ENCODE measurements at places on chromosomes 1 and 21. TPM values are rescaled to one million over a fixed set of nuclear protein-coding genes. Genes with fewer than 3 reads are reported as not detected.

Gene FTCD
- total RNA-seq, result 0.48 TPM

Gene PLD5
- total RNA-seq, result 0.58 TPM

Gene SGIP1
- 8.4 TPM for total RNA-seq

Gene ANKRD65
- total RNA-seq, result 5.8 TPM

Gene AMY2A
- total RNA-seq, result not detected

Gene TGFB2
- total RNA-seq, result 32.8 TPM

Gene CHODL
- total RNA-seq, result 31.8 TPM

Gene GBP4
- 9.6 TPM for total RNA-seq

Gene SLC19A1
- 4.2 TPM for total RNA-seq

Gene CSMD2
- 0.42 TPM for total RNA-seq

Gene GSTM1
- total RNA-seq, result not detected

Gene GNAT2
- not detected for total RNA-seq

Gene ANXA9
- total RNA-seq, result 5.2 TPM

Gene PLA2G2C
- not detected for total RNA-seq

Gene MPZ
- total RNA-seq, result 27.1 TPM

Gene ACTL8
- not detected for total RNA-seq

Gene CFAP45
- total RNA-seq, result 0.48 TPM

Gene NCF2
- 8.6 TPM for total RNA-seq

Gene SYT2
- total RNA-seq, result 0.21 TPM

Gene INSRR
- 0.11 TPM for total RNA-seq

Gene TMEM82
- not detected for total RNA-seq

Gene LY9
- 0.11 TPM for total RNA-seq

Gene VANGL2
- total RNA-seq, result 4.1 TPM

Gene NOS1AP
- 2.0 TPM for total RNA-seq

Gene LCE1A
- total RNA-seq, result not detected

Gene PADI1
- 0.16 TPM for total RNA-seq

Gene TMEM61
- total RNA-seq, result not detected

Gene RBM8A
- 51.3 TPM for total RNA-seq

Gene ATP6V1G3
- not detected for total RNA-seq

Gene PDZK1IP1
- total RNA-seq, result not detected

Gene CYP4A22
- not detected for total RNA-seq

Gene C4BPA
- total RNA-seq, result 0.95 TPM

Gene ATXN7L2
- 2.0 TPM for total RNA-seq

Gene PDE9A
- total RNA-seq, result 13.5 TPM

Gene RNU1-4
- total RNA-seq, result under 0.01 TPM

Gene DCST1
- total RNA-seq, result not detected

Gene TRAF5
- total RNA-seq, result 63.8 TPM

Gene HMGCS2
- total RNA-seq, result 11.6 TPM

Gene ZNF692
- 14.7 TPM for total RNA-seq

Gene MAP10
- total RNA-seq, result 5.4 TPM

Gene TNN
- total RNA-seq, result 2.2 TPM

Gene UBXN11
- total RNA-seq, result 3.5 TPM

Data from urinary bladder (tissue), 4 donors.